ENCODE measurements at places on chromosomes 13 and 19.

GRCh38 chr13:33069365-33069764 is 53.1 kb downstream of the KL start:
- no peak for DNase-seq

DNA sequence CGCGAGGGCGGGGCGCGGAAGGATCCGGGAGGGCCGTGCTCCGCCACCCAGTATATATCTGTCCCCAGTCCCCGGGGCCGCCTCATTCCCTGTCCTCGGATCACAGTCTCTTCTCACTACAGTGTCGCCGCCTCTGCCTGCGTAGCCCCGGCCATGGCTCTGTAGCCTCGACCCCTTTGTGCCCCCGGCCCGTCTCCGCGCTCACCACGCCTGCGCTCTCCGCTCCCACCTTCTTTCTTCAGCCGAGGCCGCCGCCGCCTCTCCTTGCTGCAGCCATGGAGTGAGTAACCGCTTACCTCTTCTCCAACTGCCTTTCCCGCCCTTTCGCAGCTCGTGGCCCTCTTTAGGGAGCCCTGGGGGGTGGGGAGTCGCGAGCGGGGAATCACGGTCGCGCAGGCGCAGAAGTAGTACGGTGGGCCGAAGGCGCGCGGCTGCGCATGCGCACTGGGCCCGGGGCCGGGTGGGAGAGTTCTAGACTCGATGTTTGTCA is at the start of the genes ATF5 and NUP62:
Gene ATF5 (plus strand): TSS at position 85 of the 490 bp plus-strand sequence. CDS start 1,646 bp downstream, outside the sequence.
Gene NUP62 (minus strand): TSS at position 384 of the 490 bp plus-strand sequence. CDS start 19,697 bp downstream, outside the sequence.
- DNase-seq = peak; percentile 72

- DNase-seq = peak; percentile 43
These were observed 1520.0 kb upstream of the SLC10A2 start for GRCh38 chr13:104586051-104586746.

DNA sequence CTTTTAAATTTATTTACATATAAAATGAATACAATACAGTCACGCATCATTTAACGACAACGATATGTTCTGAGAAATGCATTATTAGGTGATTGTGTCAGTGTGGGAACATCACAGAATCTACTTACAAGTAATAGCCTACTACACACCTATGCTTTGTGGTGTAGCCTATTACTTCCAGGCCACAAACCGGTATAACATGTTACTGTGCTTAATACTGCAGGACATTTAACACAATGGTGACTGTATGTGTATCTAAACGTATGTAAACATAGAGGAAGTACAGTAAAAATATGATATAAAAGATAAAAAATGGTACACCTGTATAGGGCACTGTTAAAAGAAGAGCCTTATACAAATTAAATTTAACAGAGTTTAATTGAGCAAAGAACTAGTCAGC is 62.4 kb upstream of the KLHL1 start:
- no peak for DNase-seq

DNA sequence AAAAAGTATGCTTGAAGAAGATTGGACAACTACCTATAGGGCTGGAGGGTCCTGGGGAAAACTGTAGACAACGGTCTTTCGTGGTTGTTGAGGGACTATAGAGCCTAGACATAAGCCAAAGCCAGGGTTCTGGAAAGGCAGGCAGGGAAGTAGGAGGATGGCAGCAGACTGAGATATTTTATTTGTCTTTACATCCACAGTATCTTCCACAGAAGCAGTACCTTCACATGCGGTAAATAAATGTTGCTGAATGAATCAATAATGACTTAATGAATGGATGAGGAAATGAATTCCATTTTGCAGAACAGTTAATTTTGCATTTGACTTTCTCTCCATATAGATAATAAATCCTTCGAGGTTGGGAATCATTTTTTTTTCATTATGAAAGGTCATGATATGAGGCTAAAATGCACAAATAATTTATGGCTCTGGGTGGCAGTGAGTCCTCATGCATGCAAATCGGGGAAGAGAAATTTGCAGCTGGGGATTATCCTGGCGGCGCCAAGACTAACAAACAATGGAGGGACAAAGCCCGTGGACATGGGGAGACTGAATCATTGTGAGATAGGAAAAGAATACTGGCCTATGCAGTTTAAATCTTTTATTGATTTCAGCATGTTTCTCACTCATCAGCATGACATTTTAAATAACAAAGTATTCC is 102.0 kb downstream of the ERCC5 start:
- peak; percentile 8 for DNase-seq

- no peak for DNase-seq
These were observed 82.2 kb upstream of the CSNK1A1L start for GRCh38 chr13:37187621-37188020.

DNA sequence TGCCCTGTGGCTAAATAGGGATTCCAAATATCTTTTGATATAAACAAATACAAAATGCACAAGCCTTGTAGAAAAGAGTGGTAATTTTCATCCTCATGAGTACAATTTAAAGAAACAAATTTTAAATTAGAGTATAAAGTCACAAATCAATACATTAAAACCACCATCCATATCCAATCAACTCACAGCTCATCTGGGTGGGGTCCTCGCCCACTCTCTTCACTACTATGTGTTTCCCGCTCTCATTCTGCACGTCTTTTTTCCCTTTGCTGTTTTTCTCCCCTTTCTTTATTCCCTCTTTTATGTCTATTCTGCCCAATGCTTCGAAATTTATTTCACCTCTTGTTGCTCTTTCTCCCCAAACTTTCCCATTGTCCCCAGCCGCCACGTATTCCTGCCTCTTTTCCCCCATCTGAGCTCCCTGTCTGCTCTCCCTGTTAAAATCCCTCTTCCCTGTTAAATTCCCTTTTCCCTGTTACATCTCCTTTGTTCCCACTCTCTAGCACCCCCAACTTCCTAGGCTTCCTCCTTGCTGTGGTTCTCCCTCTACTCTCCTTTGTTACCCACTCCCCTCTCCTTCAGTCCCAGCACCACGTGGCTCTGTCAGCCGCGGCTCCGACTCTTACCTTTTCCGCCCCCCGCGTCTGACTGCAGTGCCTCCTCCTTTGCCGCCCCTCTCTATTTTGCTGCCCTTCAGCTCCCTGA is 1.3 kb downstream of the ZNF616 start:
- no peak for DNase-seq

DNA sequence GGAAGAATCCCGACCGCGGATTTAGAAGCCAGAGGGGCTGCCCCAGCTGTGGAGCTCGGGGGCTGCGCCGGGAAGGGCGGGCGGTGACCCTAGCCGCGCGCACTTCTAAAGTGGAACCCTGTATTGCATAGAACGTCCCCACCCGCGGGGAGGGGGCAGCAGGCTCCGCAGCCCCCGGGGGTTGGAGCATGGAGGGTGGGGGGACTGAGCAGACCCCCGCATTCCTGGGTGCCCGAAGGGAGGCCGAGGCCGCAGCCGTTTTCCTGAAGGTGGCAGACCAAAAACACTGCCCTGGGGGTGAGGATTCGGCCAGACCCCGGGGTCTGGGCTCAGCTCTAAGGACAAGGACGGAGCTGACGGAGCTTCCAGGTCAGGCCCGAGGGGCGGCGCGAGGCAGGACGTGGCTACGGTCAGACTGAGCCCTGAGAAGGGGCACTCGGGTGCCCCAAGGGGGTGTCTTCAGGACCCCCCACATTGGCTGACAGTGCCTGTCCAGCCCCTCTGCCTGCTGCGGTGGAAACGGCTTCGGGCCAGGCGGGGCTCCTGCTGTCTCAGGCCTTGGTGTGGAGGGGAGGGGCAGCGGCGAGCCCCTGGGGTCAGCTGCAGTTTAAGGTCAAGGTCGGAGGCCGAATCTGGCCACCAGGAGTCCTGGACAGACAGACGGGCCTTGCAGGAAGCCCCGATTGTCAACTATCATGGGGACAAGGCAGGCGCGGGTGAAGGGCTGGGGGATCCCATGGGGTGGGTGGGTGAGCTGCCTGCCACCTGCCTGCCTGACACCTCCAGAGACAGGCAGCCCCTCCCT is 12.6 kb downstream of the MKNK2 start:
- DNase-seq = no peak

DNA sequence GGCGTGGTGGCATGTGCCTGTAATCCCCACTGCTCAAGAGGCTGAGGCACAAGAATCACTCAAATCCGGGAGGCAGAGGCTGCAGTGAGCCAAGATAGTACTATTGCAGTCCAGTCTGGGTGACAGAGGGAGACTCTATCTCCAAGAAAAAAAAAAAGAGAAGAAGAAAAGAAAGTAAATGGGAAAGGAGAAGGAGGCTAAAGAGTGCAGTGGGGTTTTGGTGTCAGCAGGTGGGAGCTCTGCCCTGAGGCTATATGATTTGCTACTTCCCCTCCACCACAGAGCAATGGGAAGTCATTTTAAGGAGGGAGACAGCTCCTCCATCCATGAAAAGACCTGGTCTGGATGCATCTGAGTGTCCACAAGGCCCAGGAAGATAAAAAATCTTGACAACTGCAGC is 23.1 kb downstream of the UNC13A start:
- DNase-seq = no peak

DNA sequence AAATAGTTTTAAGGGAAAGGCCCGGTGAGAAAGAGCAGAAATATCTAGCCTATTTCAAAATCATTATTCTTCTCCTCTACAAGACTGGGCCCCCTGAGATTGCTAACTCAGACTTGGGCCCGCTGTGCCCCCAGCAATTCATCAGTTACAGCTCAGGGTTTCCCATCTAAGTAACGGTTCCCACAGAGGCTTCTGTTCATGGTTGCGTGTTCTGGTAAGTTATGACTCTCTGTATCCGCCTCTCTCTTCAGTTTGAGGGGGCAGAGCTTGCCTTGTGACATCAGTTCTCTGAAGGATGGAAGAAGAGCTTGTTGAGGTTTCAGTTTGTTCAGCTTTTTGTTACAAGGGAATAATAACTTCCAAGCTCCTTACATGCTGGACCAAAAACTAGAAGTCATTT is 11.6 kb downstream of the ZNF57 start:
- DNase-seq = no peak

GRCh38 chr13:78102121-78102677 is 183.6 kb upstream of the EDNRB start:
- DNase-seq = no peak

Data from NCI-H226 (cell line).